ENCODE measurements at places on chromosomes 5 and 9. TPM values are rescaled to one million over a fixed set of nuclear protein-coding genes. Genes with fewer than 3 reads are reported as not detected.

CRB2 gene
- 2.3 TPM for polyA plus RNA-seq

KIAA0825 gene
- 2.8 TPM for polyA plus RNA-seq

NPR3 gene
- 9.8 TPM for polyA plus RNA-seq

PCAT7 gene
- 0.84 TPM for polyA plus RNA-seq

RNF208 gene
- polyA plus RNA-seq = 11.0 TPM

- H3K36me3 ChIP-seq = no peaks in the 10 kb centered on the region
- no peak overlapping the region for H3K27ac ChIP-seq
- peaks cover 6% of the 10 kb centered on the region for H3K4me1 ChIP-seq
- DNase-seq = no peak
Observed at GRCh38 chr5:154241021-154241420, 50.5 kb downstream of the GALNT10 start.

GRCh38 chr5:136037001-136037705 is 8.4 kb downstream of the TGFBI start:
- H3K4me1 ChIP-seq = peaks cover 9% of the 10 kb centered on the region
- no peaks in the 10 kb centered on the region for H3K27me3 ChIP-seq
- H3K4me3 ChIP-seq = no peak overlapping the region
- H3K36me3 ChIP-seq = peaks cover 8% of the 10 kb centered on the region
- peak; percentile 66 for DNase-seq

GRCh38 chr5:102762562-102763227 is 7.6 kb downstream of the PAM start:
- DNase-seq = no peak
- no peaks in the 10 kb centered on the region for H3K27me3 ChIP-seq
- H3K36me3 ChIP-seq = no peaks in the 10 kb centered on the region
- H3K4me3 ChIP-seq = no peak overlapping the region

DNA sequence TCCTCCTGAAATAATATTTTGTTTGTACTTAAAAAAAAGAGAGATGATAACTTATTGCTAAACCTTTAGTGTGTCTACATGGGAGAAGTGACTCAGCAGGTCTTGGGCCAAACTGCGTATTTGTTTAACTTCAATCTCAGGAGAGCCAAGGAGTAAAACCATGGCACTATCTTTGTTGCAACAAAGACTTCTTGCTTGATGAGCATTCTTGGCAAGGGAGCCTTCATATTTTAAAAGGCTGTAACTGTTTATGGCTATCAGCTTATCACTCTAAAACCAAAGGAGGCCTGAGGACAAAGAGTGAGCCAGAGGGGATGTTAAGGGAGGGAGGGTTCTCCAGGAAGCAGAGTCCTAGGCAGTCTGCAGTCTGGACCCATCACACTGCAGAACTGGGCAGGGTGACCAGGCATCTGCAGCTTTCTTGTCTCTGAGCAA is 216.2 kb upstream of the S1PR3 start:
- H3K27ac ChIP-seq = no peak overlapping the region
- no peaks in the 10 kb centered on the region for H3K4me1 ChIP-seq
- no peak overlapping the region for H3K4me3 ChIP-seq
- H3K27me3 ChIP-seq = peaks cover 7% of the 10 kb centered on the region
- H3K36me3 ChIP-seq = no peaks in the 10 kb centered on the region

GRCh38 chr9:121260457-121261106 is 7.4 kb upstream of the GSN start:
- no peaks in the 10 kb centered on the region for H3K4me1 ChIP-seq
- H3K27ac ChIP-seq = no peak overlapping the region
- H3K27me3 ChIP-seq = no peaks in the 10 kb centered on the region

DNA sequence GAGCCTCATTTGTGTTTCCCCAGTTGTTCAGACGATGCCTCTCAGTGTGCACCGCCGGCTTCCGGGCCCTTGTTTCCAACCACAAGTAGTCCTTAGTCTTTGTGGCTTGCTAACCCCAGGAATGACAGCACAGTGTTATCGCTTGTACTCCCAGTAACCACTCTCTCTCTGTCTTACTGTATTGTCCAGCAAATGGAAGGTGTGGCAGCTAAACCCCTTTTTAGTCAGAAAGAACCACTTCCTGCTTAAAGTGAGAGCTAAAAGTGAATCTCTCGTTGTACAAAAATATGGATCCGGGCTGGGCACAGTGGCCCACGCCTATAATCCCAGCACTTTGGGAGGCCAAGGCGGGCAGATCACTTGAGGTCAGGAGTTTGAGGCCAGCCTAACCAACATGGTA is 61.3 kb downstream of the ENC1 start:
- no peak for DNase-seq
- H3K36me3 ChIP-seq = no peaks in the 10 kb centered on the region
- H3K27me3 ChIP-seq = no peaks in the 10 kb centered on the region

GRCh38 chr9:135971892-135972291 is 10.7 kb upstream of the UBAC1 start:
- no peaks in the 10 kb centered on the region for H3K36me3 ChIP-seq
- H3K27ac ChIP-seq = no peak overlapping the region
- no peak overlapping the region for H3K4me3 ChIP-seq

DNA sequence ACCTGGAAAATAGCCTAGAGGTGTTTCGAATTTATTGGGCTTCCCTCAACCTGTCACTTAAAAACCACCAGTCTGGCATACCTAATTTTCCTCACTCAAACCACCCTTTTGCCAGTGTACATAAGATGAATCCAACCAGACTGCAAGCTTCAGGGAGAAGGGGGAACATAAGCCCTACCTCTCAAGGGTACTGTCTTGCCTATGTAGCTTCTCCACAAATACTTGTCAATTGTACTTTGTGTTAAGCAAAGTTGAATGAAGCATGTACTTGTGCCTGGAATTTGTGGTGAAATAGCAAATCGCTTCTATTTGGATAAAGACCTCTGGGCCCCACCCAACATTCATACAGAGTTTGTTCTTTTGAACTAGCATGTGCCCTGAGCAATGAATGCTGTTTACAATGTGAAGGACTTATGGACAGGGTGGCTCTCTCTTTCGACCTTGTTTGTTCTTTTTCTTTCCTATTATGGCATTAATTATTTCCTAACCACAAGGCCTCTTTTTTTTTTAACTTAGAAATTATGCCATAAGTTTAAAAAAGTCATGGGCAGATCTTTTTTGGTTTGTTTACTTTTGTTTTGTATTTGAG is 580.2 kb downstream of the EBF1 start:
- H3K36me3 ChIP-seq = no peaks in the 10 kb centered on the region
- DNase-seq = no peak
- no peak overlapping the region for H3K4me3 ChIP-seq
- no peaks in the 10 kb centered on the region for H3K27me3 ChIP-seq
- no peaks in the 10 kb centered on the region for H3K4me1 ChIP-seq
- no peak overlapping the region for H3K27ac ChIP-seq

DNA sequence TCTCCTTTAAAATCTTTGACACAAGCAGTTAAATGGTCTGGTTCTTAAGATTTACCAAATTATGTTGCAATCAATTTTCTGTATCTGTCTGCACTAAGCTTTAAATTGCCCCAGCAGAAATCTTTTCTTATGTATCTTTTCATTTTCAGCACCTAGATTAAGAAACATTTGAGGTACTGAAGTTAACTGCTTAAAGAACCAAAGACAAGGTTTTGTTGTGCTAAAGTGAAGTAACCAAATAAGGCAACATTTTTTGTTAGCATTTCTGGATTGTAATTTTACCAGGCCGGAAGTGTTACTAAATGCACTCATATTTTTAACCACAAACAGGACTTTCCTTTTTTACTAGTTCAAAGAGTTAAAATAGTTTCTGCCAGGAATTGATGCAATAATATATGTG is 24.1 kb upstream of the MTAP start:
- no peaks in the 10 kb centered on the region for H3K27me3 ChIP-seq
- DNase-seq = no peak
- no peaks in the 10 kb centered on the region for H3K36me3 ChIP-seq
- H3K27ac ChIP-seq = no peak overlapping the region
- H3K4me3 ChIP-seq = no peak overlapping the region

GRCh38 chr9:136169495-136169894 is 35.4 kb downstream of the LHX3 start:
- H3K4me3 ChIP-seq = no peak overlapping the region
- H3K4me1 ChIP-seq = peaks cover 31% of the 10 kb centered on the region
- no peaks in the 10 kb centered on the region for H3K36me3 ChIP-seq
- DNase-seq = peak; percentile 91
- no peak overlapping the region for H3K27ac ChIP-seq

GRCh38 chr5:141850244-141850768 is 27.9 kb downstream of the PCDH1 start:
- H3K27ac ChIP-seq = peak overlapping the region; percentile 96
- peak overlapping the region; percentile 63 for H3K4me3 ChIP-seq
- H3K27me3 ChIP-seq = no peaks in the 10 kb centered on the region
- H3K4me1 ChIP-seq = peaks cover 23% of the 10 kb centered on the region
- peaks cover 9% of the 10 kb centered on the region for H3K36me3 ChIP-seq
- no peak for DNase-seq

DNA sequence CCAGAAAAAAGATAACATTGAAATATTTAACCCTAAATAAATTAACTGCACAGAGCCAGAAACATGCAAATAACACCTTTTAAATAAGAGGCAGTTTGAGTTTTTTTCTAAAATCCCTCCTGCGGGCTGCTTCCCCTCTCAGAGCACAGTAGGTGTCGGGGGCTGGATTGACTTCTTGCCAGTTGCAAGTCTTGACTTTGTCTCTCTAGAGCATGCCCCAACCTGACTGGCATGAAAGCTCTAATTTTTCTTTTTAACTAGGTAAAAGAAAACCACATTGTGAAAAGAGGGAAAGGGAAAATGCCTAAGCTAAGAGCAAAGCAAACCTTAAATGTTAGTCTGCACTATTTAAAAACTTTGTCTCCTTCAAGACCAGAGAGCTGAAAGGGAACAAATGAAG is 46.4 kb upstream of the DNAH5 start:
- no peak overlapping the region for H3K4me3 ChIP-seq
- H3K27ac ChIP-seq = no peak overlapping the region
- no peaks in the 10 kb centered on the region for H3K4me1 ChIP-seq
- H3K36me3 ChIP-seq = no peaks in the 10 kb centered on the region
- no peak for DNase-seq

DNA sequence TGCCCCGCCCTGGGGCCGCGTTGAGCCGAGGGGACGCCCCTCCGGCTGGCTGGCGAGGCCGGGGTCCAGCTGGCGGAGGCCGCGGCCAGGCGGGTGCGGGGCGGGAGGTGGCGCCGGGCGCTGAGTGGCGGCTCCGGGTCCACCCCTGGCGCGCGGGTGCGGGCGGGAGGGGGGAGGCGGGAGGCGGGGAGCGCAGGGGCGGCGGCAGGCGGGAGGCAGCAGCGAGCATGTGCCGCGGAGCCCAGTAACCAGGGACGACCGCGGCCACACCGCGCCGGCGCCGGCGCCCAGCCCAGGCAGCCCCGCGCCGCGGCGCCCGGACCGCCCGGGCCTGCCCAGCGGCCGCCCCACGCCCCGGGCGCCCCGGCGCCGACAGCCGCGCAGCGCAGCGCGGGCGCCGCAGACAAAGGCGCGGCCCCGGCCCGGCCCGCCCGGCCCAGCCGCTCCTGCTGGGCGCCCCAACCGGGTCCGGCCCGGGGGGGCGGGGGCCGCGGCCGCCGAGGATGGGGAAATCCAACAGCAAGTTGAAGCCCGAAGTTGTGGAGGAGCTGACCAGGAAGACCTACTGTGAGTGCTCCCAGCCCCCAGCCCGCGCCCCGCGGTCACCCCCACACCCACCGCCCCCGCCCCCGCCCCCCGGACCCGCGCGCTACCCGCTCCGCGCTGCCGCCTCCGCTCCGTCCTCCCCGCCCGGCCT is at the start of gene NCS1:
Gene NCS1, plus strand, starts transcription at position 244 of the 697 bp plus-strand sequence. Its CDS starts 260 bp downstream, at position 504.
- peaks cover 20% of the 10 kb centered on the region for H3K27me3 ChIP-seq
- peak within 1 kb of the TSS; percentile 54 for H3K4me3 ChIP-seq
- no peaks in the 10 kb centered on the region for H3K36me3 ChIP-seq
- DNase-seq = peak; percentile 48
- H3K27ac ChIP-seq = no peak within 1 kb of the TSS

DNA sequence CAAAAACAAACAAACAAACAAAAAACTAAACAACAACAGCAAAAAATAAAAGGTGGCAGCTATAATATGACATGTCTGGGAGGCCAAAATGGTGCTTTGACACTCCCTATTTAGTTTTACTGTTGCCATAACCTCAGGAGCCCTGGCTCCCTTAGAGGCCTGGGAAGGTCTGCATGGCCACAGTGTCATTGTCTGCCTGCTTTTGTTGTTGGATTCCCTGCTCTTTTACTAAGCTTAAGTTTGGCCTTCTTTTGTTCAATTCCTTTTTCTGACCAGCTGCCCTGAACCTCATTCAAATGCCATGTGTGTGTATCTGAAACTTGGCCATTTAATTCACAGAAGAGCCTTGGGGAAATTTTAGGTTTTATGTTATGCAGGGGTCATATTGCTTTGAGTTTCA is 458.2 kb downstream of the TMEM232 start:
- no peak overlapping the region for H3K4me3 ChIP-seq
- no peak for DNase-seq
- no peaks in the 10 kb centered on the region for H3K4me1 ChIP-seq

DNA sequence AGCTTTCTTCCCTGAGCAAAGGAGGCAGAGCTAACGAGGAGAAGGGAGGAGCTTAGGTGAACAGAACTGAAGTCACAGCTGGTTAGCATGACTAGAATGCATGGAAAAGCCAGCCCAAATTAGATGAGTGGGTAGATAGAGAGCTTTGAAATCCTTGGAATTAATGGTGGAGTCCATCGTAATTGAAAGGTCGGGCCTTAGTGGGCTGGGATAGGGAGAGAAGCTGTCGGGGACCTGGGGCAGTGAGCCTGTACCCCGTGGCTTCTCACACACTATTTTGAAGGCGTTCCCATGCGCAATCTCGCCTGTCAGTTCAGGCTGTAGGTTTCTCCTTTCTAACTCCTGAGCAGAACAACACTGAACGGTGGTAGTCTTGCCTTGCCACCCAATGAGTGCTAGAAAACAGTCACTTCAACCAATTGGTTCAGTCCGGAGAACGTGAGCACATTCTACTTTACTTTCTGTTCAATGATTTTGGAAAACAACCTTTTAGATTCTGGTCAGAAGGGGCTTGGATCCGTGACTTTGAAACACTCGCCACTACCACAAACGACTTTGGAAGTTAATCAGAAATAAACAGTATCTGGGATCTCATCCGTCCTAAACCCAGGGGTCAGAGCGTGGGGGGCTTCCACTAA is 655 bp upstream of the RAI14 start:
- peaks cover 6% of the 10 kb centered on the region for H3K27me3 ChIP-seq
- peak overlapping the region; percentile 90 for H3K27ac ChIP-seq
- DNase-seq = peak; percentile 43
- H3K4me3 ChIP-seq = peak overlapping the region; percentile 74
- H3K36me3 ChIP-seq = no peaks in the 10 kb centered on the region

GRCh38 chr5:109700516-109701153 is 10.9 kb downstream of the MAN2A1 start:
- H3K4me3 ChIP-seq = no peak overlapping the region
- H3K27me3 ChIP-seq = no peaks in the 10 kb centered on the region
- H3K27ac ChIP-seq = no peak overlapping the region
- peaks cover 16% of the 10 kb centered on the region for H3K4me1 ChIP-seq
- H3K36me3 ChIP-seq = peaks cover 3% of the 10 kb centered on the region

DNA sequence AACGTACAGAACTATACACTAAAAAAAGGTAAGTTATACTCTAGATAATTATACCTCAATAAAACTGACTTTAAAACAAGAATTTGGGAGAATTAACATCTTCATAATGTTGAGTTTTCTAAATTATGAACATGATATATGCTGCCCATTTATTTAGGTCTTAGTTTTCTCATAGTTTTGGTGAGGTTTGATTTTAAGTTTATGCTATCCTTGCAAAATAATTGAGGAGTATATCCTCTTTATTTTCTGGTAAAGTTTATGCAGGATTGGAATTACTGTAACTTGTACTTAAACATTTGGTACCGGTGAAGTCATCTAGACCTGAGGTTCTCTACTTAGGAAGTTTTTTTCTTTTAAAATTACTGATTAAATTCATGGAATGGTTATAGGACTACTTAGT is 38.9 kb upstream of the RNU6ATAC start:
- no peaks in the 10 kb centered on the region for H3K36me3 ChIP-seq
- DNase-seq = no peak
- no peak overlapping the region for H3K4me3 ChIP-seq
- no peak overlapping the region for H3K27ac ChIP-seq
- no peaks in the 10 kb centered on the region for H3K27me3 ChIP-seq
- H3K4me1 ChIP-seq = peaks cover 9% of the 10 kb centered on the region

All from large intestine (tissue), 12 donors.